ENCODE measurements at places on chromosomes 5 and 9.
A peak's percentile ranks its signal among the peaks of the same experiment; 100 is the strongest.

- H3K27me3 ChIP-seq, result no peaks in the 10 kb centered on the region
- H3K36me3 ChIP-seq, result no peaks in the 10 kb centered on the region
- H3K27ac ChIP-seq, result no peak overlapping the region
- H3K4me1 ChIP-seq, result peaks cover 7% of the 10 kb centered on the region
Measured at GRCh38 chr5:68420476-68421344, 205.2 kb downstream of the PIK3R1 start.

- no peaks in the 10 kb centered on the region for H3K36me3 ChIP-seq
- H3K4me1 ChIP-seq, result peaks cover 1% of the 10 kb centered on the region
- H3K27me3 ChIP-seq, result no peaks in the 10 kb centered on the region
- no peak overlapping the region for H3K4me3 ChIP-seq
- H3K27ac ChIP-seq, result no peak overlapping the region
Measured at GRCh38 chr5:74141053-74141452, 499.5 kb downstream of the ENC1 start.

DNA sequence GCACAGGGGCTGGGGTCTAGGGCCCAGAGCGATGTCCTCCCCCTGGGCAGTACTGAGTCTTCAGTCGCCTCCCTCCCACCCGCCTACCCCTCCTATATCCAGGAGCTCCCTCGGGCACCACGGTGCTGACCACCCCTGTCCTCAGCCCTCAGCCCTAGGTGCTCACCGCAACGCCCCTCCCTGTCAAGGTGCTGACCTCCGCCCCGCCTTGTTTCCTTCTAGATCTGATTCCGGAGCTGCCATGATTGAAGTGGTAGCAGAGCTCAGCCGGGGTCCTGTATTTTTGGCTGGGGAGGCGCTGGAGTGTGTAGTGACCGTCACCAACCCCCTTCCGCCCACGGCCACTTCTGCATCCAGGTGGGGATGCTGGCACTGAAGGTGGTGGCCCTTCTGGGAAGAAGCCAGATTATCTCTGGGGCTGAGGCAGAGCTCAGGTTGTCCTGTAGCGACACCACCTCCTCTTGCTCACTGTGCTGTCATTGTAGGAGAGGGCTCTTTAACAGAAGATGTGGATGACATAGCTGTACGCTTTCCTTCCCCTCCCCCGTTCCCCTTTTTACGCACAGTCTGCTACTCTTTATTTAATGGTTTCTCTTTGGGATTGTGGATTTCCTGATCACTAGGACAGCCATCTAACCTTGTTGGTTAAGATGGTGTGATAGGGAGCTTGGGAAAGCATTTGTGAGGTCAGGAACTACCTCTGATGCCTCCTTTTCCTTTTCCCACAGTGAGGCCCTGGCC lies 598 bp downstream of the RGP1 start:
- H3K4me3 ChIP-seq, result peak overlapping the region; percentile 95
- peak overlapping the region; percentile 68 for H3K27ac ChIP-seq
- peaks cover 50% of the 10 kb centered on the region for H3K36me3 ChIP-seq
- no peaks in the 10 kb centered on the region for H3K27me3 ChIP-seq
- H3K4me1 ChIP-seq, result peaks cover 33% of the 10 kb centered on the region

- no peaks in the 10 kb centered on the region for H3K36me3 ChIP-seq
- no peak overlapping the region for H3K27ac ChIP-seq
- no peak overlapping the region for H3K4me3 ChIP-seq
- no peak for DNase-seq
- peaks cover 3% of the 10 kb centered on the region for H3K27me3 ChIP-seq
Measured at GRCh38 chr5:543755-544674, 19.8 kb upstream of the SLC9A3 start.

DNA sequence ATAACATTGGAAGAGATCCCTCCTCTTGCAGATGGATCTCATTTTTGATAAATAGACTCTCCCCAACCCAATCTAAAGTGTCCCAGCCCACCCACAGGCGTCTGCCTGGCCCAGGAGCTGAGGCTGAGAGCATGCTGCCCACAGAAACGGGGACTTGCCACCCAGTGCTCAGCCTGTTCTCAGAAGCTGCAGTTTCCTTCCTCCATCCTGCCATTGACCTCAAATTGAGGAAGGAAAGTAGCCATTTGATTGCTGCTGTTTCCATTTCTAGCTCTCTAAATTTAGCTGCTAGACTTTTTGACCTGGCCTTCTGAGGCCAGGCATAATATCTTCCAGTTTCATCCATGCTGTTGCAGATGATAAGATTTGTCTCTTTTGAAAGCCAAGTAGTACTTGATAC lies 31.1 kb upstream of the FRMD3 start:
- DNase-seq, result no peak
- H3K27me3 ChIP-seq, result no peaks in the 10 kb centered on the region
- H3K4me1 ChIP-seq, result no peaks in the 10 kb centered on the region
- H3K36me3 ChIP-seq, result no peaks in the 10 kb centered on the region

DNA sequence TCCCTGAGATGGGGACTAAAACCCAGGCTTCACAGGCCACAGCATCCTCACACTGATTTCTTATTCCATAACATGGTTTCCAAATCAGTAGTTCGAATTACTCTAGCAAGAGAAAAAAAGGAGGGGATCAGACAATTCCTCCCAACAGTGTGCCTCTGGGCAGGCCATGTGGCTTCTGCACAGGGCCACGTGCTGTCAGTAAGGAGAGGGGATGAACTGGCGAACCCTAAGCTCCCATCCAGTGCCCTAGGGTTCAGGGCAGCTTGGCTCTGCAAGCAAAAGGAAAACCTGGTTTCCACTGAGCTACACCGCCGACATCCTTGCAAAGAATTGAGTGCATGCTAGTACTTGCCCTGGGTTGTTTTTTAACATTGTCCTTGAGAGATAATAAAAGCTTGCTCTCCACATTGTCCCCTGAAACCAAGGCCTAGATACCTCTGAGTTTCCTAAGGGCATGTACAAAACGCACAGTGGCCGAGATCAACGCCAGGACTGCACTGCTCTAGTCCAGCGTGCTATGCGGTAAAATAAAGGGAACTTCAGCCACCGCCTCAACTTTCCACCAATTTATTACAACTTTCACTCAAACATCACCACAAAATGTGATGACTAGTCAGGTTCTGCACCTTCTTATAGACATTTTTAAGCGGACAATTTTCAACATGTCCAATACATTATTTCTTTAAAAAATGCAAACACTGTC lies 4.5 kb downstream of the CAMSAP1 start:
- peaks cover 13% of the 10 kb centered on the region for H3K4me1 ChIP-seq
- H3K4me3 ChIP-seq, result no peak overlapping the region
- H3K27ac ChIP-seq, result no peak overlapping the region
- no peaks in the 10 kb centered on the region for H3K27me3 ChIP-seq

DNA sequence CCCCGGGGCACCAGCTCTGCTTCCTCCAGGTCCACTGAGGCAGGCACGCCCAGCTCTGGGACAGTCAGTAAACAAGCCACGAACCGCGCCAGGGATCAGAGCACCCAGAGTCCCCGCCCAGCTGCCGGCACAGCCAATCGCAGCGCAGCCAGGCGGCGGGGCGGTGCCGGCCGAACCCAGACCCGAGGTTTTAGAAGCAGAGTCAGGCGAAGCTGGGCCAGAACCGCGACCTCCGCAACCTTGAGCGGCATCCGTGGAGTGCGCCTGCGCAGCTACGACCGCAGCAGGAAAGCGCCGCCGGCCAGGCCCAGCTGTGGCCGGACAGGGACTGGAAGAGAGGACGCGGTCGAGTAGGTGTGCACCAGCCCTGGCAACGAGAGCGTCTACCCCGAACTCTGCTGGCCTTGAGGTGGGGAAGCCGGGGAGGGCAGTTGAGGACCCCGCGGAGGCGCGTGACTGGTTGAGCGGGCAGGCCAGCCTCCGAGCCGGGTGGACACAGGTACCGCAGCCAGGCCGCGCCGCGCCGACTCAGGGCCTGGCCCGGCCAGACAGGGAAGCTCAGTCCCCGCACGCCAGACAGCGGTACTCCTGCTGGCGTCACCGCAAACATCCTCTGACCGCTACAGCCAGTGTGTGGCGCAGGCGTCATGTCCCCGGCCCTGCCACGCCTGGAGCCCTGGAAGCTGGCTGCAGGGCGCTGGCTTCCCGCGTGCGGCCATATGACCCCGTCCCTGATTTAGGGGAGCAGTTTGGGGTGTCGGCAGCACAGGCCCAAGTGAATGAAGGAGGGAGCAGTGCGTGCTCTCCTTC lies at the start of gene CTSL:
Gene CTSL, plus strand, starts transcription at position 220 of the 810 bp plus-strand sequence. CDS start 1,485 bp downstream, outside the sequence.
- peaks cover 13% of the 10 kb centered on the region for H3K4me1 ChIP-seq
- DNase-seq, result peak; percentile 91
- peak within 1 kb of the TSS; percentile 88 for H3K27ac ChIP-seq
- H3K36me3 ChIP-seq, result peaks cover 42% of the 10 kb centered on the region
- H3K4me3 ChIP-seq, result peak within 1 kb of the TSS; percentile 85
- no peaks in the 10 kb centered on the region for H3K27me3 ChIP-seq

- H3K4me3 ChIP-seq, result no peak overlapping the region
- peaks cover 3% of the 10 kb centered on the region for H3K4me1 ChIP-seq
- DNase-seq, result no peak
- H3K27me3 ChIP-seq, result no peaks in the 10 kb centered on the region
- H3K36me3 ChIP-seq, result no peaks in the 10 kb centered on the region
- no peak overlapping the region for H3K27ac ChIP-seq
Measured at GRCh38 chr5:90881626-90882150, 323.1 kb downstream of the ADGRV1 start.

- no peak overlapping the region for H3K27ac ChIP-seq
- no peaks in the 10 kb centered on the region for H3K27me3 ChIP-seq
- no peaks in the 10 kb centered on the region for H3K36me3 ChIP-seq
- DNase-seq, result no peak
Measured at GRCh38 chr5:19885040-19885824, 102.8 kb downstream of the CDH18 start.

GRCh38 chr9:98357921-98358535 lies 102.6 kb upstream of the TBC1D2 start:
- H3K4me3 ChIP-seq, result no peak overlapping the region
- DNase-seq, result no peak
- H3K27me3 ChIP-seq, result no peaks in the 10 kb centered on the region
- no peaks in the 10 kb centered on the region for H3K36me3 ChIP-seq
- H3K4me1 ChIP-seq, result peaks cover 2% of the 10 kb centered on the region

GRCh38 chr5:60754495-60754894 lies 54.5 kb upstream of the DEPDC1B start:
- no peaks in the 10 kb centered on the region for H3K27me3 ChIP-seq
- H3K4me3 ChIP-seq, result no peak overlapping the region
- no peaks in the 10 kb centered on the region for H3K36me3 ChIP-seq
- no peak for DNase-seq

GRCh38 chr9:11414241-11414640 lies 801.4 kb upstream of the PTPRD start:
- no peak overlapping the region for H3K4me3 ChIP-seq
- no peaks in the 10 kb centered on the region for H3K36me3 ChIP-seq
- no peak overlapping the region for H3K27ac ChIP-seq
- no peak for DNase-seq
- H3K27me3 ChIP-seq, result no peaks in the 10 kb centered on the region

DNA sequence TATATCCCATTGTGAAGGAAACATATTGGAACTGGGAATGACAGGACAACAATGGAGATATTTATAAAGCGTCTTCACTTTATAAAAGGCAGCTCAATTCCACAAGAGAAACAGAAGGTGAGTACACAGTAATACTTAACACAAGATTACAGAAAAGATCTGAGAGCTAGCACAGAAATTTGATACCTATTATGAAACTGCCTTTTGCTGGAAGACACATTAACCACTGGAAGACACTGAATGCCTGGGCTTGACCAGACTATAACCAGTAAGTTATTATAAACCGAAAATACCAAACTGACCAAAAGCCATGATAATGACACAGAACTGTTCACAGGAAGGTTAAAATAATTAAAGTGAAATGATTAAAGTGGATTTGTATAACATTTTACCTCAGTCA lies 195.4 kb downstream of the NR2F1-AS1 start:
- peaks cover 5% of the 10 kb centered on the region for H3K4me1 ChIP-seq
- DNase-seq, result no peak
- H3K4me3 ChIP-seq, result no peak overlapping the region
- H3K27me3 ChIP-seq, result no peaks in the 10 kb centered on the region

DNA sequence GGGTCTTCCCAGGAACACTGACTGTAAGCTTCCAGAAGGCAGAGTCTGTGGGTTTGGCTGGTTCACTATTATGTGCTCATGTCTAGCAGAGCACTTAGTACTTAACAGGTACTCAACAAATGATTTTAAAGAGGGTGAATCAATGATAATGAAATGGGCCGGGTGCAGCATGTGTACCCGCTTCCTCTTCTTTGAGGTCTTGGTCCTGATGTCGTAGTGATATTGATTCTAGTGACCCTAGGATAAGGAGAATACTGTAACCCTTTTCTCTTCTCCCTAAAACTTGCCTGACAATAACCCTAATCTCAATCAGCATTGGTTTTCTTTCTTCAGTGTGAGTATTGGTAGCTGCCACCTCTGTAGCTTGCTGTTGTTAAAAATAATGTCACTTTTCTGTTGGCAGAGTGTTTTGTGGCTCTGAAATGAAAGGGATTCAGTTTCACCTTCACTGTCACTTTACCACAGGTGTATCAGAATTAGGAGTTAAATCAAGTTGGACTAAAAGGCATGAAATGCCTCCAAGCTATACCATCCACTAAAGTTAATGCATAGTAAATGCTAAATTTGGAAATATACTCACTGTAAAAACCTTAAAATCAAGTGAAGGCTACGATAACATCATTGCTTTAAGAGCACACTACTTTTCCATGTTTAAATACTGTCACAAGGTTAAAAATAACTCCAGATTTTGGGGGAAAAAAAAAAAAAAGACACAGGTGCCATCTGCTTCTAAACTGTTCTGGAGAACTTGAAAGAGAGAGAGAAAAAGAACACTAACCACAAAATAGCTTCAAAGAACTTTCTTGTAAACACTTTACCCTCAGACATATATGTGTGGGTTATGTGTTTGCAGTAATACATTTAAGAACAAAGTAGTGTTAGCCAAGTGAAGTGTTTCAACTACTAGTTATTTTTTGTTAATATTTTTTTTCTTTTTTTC lies 6.0 kb downstream of the CAMK4 start:
- H3K27me3 ChIP-seq, result no peaks in the 10 kb centered on the region
- DNase-seq, result no peak
- H3K4me1 ChIP-seq, result no peaks in the 10 kb centered on the region
- no peak overlapping the region for H3K27ac ChIP-seq
- H3K4me3 ChIP-seq, result no peak overlapping the region
- no peaks in the 10 kb centered on the region for H3K36me3 ChIP-seq

GRCh38 chr9:94084314-94084713 lies at the start of gene PTPDC1:
PTPDC1 (plus strand) TSS chr9:94084464; CDS start chr9:94084531, 67 bp downstream.
- no peaks in the 10 kb centered on the region for H3K27me3 ChIP-seq
- H3K4me1 ChIP-seq, result peaks cover 7% of the 10 kb centered on the region
- peaks cover 19% of the 10 kb centered on the region for H3K36me3 ChIP-seq
- H3K27ac ChIP-seq, result no peak within 1 kb of the TSS

DNA sequence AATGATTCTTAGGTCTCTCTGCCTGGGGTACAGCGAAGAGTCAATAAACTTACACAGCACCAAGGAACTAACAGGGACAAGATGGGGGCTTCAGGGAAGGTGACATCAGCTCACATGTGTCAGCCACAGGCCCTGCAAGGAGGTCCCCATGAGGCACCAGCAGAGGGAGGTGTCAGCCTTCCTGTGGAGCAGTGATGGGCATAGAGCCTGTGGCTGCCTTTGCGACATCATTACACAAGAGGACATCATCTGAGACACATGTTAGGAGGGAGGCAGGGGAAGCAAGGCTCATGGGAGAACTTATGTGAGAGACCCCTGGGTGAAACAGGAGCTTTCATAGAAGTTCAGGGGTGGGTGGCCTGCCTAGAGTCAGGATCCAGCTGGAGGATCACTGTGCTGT lies 389.6 kb downstream of the SEMA5A start:
- H3K4me3 ChIP-seq, result no peak overlapping the region
- H3K36me3 ChIP-seq, result no peaks in the 10 kb centered on the region
- peak; percentile 82 for DNase-seq

All from mesenchymal stem cell (in vitro differentiated cells and primary cell).